ENCODE measurements at places on chromosomes 2 and 18. TPM values are rescaled to one million over a fixed set of nuclear protein-coding genes. Genes with fewer than 3 reads are reported as not detected.

GRCh38 chr2:210442878-210443277, 33.7 kb downstream of the LANCL1 start:
- DNase-seq = no peak

DNA sequence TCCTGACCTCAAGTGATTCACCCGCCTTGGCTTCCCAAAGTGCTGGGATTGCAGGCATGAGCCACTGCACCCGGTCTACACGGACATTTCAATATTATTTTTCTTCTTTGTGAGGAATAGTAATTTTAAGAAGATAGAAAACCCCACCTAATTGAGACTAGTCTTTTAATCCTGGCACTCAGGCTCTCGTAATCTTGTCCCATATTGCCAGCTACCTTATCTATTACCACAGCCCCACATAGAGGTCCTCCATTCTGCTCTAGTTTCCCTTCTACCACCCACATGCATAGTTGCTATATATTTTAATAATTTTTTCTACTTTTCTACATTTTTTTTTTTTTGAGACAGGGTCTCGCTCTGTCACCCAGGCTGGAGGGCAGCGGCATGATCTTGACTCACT, 9.5 kb upstream of the USP14 start:
- no peak for DNase-seq

- DNase-seq = no peak
These were observed 42.5 kb upstream of the SCN1A start for GRCh38 chr2:166170356-166170755.

GRCh38 chr18:21362831-21363230, 120.8 kb downstream of the GREB1L start:
- no peak for DNase-seq

GRCh38 chr2:203501873-203502272, 33.2 kb downstream of the RAPH1 start:
- DNase-seq = no peak

GRCh38 chr2:239993291-239993690, 31.9 kb downstream of the NDUFA10 start:
- DNase-seq = no peak

DNA sequence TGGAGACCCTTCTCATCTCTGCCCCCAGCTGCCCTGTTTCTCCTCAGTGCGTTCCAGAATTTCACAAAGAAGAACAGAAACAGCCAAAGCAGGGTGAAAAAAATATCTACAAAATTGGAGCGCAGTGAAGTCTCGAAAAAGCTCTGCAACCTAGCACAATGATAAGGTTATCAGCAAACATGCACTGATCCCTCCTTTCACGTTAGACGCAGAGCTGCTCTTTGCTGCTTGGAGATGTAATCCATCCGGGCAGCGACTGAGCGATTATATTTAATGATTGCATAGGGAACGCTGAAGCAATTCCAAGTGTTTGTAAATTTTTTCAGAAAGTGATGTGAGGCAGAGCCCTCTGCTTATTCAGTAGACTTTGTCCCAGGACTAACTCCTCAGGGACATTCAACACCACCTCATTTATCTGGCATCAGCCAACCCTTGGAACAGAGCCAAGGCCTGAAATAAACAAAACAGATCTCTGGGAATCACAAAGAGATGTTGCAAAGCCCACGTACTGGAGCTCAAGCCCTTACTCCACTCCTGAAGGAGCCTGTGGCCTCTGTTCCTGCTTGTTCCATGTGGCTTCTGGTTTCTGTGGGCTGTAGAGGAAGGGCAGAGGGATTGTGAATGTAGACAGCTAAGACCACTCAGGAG, 172.6 kb upstream of the BCL2L11 start:
- DNase-seq = no peak

GRCh38 chr2:52035391-52035790, 1003.5 kb upstream of the NRXN1 start:
- DNase-seq = no peak

- peak; percentile 79 for DNase-seq
These were observed 20.7 kb downstream of the B3GNT2 start for GRCh38 chr2:62216616-62217015.

GRCh38 chr2:47554311-47554905, 151.5 kb downstream of the MSH2 start:
- DNase-seq = no peak

DNA sequence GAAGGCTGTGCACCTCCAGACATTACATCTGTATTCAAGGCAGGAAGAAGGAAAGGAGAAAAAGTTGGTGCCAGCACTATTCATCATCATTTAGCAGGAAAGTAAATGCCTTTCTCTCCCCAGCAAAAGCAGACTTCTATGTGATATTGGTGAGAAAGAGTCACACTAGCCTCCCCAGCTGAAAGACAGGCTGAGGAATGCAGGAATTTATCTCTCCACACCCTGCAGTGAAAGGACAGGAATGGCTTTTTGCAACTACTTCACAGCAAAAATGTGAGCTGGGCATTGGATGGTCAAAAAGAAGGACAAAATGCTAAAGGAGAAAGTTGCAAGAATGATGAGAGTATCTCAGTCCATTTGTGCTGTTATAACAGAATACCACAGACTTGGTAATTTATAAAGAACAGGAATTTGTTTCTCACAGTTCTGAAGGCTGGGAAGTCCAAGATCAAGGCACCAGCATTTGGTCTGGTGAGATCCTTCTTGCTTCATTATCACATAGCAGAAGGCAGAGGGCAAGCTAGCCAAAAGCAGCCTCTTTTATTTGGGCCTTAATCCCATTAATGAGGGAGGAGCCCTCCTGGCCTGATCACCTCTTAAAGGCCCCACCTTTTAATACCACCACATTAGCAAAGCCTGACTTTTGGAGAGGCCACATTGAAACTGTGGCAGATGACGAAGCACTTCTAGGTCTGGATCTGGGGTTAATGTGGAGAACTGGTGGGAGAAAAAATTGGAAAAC, 388.1 kb upstream of the SLC14A2 start:
- DNase-seq = no peak

- DNase-seq = no peak
These were observed 791.3 kb downstream of the PLCL1 start for GRCh38 chr2:198595721-198596120.

DNA sequence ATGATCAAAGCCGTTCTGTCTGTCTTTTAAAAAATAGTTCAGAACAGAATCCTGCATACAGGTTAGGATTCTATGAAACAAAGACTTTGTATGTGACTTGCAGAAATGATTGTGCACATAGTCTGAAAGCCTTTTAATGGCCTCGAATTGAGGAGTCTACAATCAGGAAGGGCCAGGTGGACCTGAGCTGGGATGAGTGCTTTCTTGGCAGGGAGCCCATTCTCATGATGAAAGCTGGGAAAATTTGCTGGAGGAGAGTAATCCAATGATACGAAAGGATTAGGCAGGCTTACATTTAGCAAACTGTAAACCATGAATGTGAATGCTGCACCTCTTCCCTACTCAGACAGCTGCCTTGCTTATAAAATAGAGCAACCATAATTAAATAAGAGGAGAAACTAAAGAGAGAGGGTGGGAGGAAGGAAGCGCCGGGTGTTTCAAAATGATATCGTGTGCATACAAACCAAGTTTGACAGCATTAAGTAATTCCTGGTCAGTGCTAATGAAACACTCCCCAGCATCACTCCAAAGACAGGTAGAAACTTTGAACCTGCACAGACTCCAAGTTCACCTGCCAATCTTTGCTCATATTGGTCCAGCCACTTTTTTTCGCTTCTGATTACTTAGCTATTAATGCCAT, 23.7 kb upstream of the CXCR4 start:
- DNase-seq = no peak

DNA sequence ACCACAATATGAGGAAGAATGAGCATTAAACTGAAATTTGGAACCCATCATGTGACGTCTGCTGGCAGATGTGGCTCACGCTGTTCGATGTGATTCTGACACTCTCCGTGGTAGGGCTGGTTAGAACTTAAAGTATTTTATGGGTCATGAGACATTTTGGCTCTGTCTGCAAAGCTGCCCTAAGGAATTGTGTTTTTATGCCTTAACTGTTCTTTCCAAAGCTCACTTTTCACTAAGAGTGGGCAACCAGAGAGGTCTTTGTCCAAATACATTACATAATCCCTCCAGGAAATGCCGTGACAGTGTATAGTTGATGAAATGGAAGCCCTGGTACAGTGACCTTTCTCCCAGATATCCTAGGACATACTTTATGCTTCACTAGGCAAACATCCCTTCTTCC, 119.1 kb downstream of the AQP4 start:
- no peak for DNase-seq

DNA sequence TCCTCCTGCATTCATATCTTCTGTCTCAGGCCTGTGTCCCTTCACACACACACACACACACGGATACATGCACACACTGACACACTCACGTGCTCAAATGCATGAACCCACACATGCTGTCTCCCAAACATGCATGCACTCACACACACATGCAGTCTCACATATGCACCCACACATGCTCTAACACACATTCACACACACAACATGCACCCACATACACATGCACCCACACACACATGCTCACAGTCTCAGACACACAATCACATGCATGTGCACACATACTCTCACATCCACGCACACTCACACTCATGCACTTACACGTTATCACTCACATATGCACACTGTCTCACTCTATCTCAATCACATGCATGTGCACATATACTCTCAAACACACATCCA, 1.9 kb upstream of the CD226 start:
- no peak for DNase-seq

GRCh38 chr2:135825550-135826176, 11.3 kb downstream of the LCT start:
- peak; percentile 28 for DNase-seq

- DNase-seq = no peak
These were observed 117.5 kb upstream of the CCDC68 start for GRCh38 chr18:55076643-55077218.

GRCh38 chr2:171228826-171229225, 68.1 kb upstream of the TLK1 start:
- DNase-seq = no peak

- peak; percentile 54 for DNase-seq
These were observed 74.2 kb downstream of the HS1BP3 start for GRCh38 chr2:20576598-20577115.

Gene SLC4A3
- 0.17 TPM for total RNA-seq

Gene ALS2
- 33.4 TPM for total RNA-seq

Gene TMEM37
- total RNA-seq = 0.51 TPM

Gene RETSAT
- total RNA-seq = 64.2 TPM
